HS-27A (cell line): ENCODE measurements at places on chromosomes 3 and 15.

DNA sequence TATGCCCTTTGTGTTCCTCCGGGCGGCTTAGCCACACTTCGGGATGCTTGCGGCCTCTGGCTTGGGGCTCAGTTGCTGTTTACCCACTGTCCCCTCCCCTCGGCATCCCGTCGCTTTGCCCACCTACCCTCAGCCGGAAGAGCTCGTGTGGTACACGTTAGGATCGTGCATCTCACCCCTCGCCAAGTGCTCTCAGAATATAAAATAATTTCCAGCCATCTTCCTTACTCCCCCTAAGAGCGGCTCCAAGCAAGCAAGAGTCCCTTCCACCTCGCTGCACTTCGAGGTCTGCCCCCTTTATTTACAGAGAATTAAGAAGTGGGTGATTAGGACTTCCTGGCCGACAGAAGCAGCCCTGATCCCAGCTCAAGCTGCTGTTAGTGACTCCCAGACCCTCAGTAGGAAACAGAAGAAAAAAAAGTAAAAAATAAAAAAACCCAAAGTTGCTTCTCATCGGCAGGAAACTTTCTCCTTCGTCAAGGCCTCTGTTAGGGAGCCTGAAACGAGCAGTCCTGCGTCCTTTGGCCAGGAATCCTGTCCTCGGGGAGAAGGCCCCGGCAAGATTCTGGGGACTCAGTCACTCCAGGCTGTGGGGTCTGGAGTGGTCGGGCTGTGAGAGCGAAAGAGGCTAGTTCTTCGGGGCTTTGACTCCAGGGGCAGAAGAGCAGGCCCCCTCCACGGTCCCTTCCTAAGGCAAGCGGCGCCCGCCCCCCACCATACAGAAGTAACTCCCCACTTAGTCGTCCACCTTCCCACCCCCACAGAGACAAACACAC is 3.0 kb downstream of the MEIS2 start:
- no peak for DNase-seq

DNA sequence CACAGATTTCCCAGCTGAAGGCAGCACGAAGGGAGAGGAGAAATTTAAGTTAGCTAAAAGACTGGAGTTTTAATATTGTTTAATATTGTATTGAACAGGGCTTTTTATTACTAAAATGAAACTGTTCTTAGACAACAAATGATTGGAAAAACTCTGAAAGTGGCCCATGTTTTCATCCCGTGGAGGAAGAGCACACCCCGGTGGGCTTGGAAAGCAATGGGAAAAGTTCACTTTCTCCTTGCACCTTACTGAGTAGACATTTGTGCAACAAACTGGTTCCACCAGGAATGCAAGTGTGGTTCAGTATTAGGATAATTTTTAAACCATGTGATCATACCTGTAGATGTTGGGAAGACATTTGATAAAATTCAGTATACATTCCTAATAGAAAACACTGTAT is 8.2 kb upstream of the ESYT3 start:
- DNase-seq, result no peak

GRCh38 chr3:101802179-101802578 is 23.2 kb downstream of the NXPE3 start:
- no peak for DNase-seq

- no peak for DNase-seq
Observed at GRCh38 chr3:190288836-190289235, 33.4 kb downstream of the CLDN1 start.

DNA sequence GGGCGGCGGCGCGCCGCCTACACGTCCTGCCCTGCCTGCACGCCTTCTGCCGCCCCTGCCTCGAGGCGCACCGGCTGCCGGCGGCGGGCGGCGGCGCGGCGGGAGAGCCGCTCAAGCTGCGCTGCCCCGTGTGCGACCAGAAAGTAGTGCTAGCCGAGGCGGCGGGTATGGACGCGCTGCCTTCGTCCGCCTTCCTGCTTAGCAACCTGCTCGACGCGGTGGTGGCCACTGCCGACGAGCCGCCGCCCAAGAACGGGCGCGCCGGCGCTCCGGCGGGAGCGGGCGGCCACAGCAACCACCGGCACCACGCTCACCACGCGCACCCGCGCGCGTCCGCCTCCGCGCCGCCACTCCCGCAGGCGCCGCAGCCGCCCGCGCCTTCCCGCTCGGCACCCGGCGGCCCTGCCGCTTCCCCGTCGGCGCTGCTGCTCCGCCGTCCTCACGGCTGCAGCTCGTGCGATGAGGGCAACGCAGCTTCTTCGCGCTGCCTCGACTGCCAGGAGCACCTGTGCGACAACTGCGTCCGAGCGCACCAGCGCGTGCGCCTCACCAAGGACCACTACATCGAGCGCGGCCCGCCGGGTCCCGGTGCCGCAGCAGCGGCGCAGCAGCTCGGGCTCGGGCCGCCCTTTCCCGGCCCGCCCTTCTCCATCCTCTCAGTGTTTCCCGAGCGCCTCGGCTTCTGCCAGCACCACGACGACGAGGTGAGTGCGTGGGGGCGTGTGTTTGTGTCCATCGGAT is 602 bp downstream of the TRIM71 start:
- no peak for DNase-seq
